Stimulated activated CD4-positive, alpha-beta T cell treated with anti-CD3 and anti-CD28 coated beads, Interleukin-12 subunit alpha, Interleukin-12 subunit beta, amount 100 ng/mL, for 48 hours (primary cell): ENCODE measurements at places on chromosomes 1 and 21.

GRCh38 chr1:186974774-186975181, 146.0 kb downstream of the PLA2G4A start:
- DNase-seq, result no peak

DNA sequence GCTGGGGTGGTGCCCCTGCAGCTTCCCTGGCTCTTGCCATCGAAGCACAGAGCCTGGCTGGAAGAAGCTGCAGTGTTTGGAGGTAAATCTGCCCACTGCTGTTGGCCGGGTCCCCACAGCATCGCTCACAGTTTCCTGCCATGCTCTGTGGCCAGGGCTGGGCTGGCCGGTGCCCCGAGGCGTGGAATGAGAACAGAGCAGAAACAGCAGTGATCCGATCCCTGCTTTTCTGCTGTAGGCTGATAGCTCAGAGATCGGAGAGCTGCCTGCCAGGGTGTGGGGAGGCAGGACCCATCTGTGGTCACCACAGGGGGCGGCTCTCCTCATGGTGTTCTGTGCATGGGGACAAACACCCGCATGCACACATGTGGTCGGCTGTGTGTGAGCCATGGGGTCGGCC, 11.5 kb downstream of the SLC45A1 start:
- DNase-seq, result no peak

- DNase-seq, result no peak
Measured at GRCh38 chr21:46124083-46124925, 26.4 kb downstream of the COL6A2 start.

GRCh38 chr1:111965781-111966443, 23.6 kb downstream of the KCND3 start:
- no peak for DNase-seq

- DNase-seq, result no peak
Measured at GRCh38 chr1:156119503-156120209, 5.1 kb downstream of the LMNA start.

- DNase-seq, result no peak
Measured at GRCh38 chr1:37817481-37817880, 9.5 kb upstream of the YRDC start.

- DNase-seq, result no peak
Measured at GRCh38 chr1:204348242-204348641, 11.5 kb downstream of the PLEKHA6 start.

GRCh38 chr21:25453524-25453923, 153.8 kb downstream of the MRPL39 start:
- DNase-seq, result no peak

GRCh38 chr1:5388622-5389021, 603.6 kb downstream of the NPHP4 start:
- no peak for DNase-seq

DNA sequence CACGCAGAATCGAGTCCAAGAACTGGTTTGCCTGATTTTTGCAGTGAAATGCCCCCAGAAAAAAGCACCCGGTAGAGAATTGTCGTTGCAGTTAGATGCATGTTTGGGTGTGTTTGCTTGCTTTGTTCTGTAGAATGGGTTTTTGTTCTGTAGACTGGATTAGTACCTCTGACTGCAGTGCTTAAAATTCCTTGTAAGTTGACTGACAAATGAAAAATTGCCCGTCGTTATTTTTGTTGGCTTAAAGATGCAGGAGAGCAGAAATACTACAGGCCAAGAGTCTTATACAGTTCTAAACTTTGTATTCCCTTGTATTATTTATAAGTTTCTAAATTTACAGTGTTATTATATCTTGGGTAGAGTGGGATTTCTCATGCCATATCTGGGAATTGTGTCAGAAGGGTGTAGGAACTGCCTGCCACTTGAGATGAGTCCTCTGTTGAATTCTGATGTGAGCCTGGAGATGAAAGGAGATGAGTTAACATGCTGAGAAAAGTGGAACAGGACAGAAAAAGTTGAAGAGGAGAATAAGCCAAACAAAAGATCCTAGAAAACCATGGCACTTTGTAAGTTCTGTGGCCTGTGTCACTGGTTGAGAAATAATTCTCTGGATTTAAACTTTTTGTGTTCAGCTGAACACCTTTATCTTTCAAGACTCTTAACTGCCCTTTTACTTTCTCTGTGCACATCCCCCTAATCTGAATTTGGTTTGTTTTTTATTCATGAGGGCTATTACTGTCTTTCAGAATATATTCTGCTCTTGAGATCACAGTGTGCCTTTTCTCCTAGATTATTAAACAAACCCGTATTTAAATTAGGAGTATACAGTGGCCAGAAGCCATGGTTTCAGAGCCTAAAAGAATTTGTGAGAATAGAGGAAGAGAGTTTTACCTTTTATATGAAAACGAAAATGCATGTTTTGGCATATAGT, 1.4 kb downstream of the DESI2 start:
- no peak for DNase-seq

- DNase-seq, result no peak
Measured at GRCh38 chr1:83857103-83857502, 141.8 kb downstream of the TTLL7 start.

DNA sequence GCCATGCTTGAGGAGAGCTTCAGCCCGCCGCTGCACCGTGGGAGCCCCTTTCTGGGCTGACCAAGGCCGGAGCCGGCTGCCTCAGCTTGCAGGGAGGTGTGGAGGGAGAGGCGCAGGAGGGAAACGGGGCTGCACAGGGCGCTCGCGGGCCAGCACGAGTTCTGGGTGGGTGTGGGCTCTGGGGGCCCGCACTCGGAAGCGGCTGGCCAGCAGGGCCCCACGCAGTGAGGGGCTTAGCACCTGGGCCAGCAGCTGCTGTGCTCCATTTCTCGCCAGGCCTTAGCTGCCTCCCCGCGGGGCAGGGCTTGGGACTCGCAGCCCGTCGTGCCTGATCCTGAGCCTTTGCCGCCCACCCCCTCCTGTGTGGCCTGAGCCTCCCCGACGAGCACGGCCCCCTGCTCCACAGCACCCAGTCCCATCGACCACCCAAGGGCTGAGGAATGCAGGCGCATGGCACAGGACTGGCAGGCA, 1554.0 kb downstream of the KCNT2 start:
- DNase-seq, result no peak

GRCh38 chr1:47924270-47925048, 72.7 kb downstream of the TRABD2B start:
- no peak for DNase-seq
